Sigmoid colon (tissue), 7 donors: ENCODE measurements at places on chromosomes 6 and 20.

- peak; percentile 97 for DNase-seq
These were observed 183.0 kb downstream of the THBS2 start for GRCh38 chr6:169070506-169071176.

DNA sequence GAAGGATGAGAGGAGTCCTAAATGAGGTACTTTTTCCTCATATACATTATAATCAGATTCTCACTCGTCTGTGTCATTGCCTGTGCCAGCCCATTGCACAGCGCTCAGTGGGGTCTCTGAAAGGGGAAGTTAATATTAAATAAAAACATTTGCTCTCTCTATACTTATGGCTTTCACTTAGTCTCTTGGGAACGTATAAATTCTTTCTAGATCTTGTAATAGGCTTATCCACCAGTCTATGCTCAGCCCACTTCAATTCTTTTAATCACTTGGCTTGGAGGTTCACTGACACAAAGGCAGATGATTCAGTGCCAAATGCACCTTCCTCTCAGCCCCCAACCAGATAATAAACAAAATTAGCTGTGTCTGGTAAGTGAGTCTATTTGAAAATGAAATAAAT is 164.3 kb upstream of the OGFRL1 start:
- DNase-seq = no peak

DNA sequence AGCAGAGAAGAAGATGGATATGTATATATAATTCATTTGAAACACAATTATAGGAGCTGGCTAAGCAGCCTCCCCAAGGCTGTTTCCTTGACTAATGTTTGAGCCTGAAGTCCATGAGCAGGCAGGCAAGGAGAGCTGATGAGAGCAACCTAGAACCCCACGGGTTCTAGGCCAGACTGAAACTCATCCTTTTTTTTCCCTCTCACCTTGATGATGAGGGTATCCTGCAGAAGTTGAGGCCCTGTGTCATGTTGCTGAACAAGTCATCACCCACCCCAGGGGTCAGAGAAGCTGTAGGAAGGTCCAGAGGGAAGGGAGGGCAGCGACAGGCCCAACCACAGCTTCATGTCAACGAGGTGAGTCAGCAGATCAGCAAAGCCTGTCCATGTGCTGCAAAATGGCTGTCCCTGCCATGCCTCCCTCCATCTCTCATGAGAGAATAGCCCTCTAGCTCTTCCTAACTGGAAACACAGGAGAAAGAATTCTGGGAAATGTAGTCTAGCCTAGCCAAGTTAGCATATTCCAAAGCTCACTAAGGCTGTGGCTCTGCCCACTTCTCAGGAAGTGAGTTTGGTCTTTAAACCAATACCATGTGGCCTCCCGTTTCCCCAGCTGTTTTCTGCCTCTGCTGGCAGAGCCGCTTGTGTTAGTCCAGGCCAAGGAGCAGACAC is 91.3 kb upstream of the DTNBP1 start:
- no peak for DNase-seq

DNA sequence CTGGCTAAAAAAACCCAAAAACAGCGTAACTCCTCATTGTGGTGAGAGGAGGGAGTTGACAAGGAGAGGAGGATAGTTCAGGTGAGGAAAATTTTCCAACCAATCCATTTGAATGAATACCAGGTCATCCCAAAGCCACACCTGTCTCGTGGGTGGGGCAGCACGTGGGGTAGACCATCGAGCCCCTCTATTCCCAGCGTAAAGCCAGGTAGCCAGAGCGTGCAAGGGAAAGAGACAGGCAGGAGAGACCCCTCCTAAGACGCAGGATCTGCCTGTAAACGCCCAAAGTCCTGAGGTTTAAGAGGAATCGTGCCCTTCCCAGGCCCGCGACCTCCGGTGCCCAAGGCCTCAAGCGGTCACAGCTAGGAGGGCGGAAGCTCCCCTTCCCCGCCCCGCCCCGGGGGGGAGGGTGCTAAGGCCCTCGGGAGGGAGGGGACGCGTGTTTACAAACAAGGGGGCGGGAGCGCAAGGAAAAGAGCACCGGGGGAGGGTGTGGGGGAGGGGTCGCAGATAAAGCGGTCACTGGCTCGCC is 712 bp downstream of the RXRB start:
- peak; percentile 86 for DNase-seq

- DNase-seq = no peak
These were observed 332.9 kb downstream of the COL12A1 start for GRCh38 chr6:74872754-74873476.

DNA sequence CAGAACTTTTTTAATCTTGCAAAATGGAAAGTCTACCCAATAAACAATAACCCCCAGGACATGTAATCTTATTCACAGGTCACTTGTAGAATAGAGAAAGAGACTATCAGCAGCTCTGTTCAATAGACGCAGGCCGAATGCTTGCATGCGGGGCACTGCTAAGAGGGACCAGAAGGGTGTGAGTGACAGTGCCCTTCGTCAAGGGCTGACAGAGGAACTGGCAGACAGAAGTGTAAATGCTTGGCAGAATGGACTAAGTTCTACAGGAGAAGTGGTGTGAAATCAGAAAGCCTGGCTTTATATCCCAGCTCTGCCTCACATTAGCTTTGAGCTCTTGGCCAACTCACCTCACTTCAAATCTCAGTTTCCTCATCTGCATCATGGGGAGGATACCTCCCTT is 21.0 kb downstream of the DDO start:
- no peak for DNase-seq

DNA sequence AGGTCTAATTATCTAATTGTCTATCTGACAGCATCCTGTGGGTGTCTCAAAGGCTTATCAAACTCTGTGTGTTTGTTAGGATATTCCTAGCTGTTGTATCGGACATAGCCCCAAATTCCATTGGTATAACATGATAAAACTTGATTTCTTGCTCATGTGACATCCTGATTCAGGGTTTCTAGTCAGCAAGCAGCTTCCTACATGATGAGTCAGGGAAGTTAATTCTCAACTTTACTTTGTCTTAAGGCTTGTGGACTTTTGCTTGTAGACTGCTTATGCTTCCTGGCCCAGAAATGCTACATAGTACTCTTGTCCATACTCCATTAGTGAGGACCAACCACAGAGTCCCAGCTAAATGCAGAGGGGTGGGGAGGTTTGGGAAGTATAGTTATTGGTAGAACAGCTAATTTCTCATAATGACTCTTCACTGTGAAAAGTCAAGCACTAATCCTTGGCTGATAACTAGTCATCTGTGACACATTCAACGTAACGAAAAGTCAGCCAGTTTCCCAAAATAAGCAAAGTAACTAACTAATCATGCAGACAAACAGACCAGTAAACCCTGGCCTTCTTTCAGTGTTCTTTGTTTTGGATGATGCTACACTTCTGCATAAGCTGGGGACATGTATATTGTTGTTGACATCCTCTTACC is 25.8 kb downstream of the NKAIN2 start:
- DNase-seq = no peak

DNA sequence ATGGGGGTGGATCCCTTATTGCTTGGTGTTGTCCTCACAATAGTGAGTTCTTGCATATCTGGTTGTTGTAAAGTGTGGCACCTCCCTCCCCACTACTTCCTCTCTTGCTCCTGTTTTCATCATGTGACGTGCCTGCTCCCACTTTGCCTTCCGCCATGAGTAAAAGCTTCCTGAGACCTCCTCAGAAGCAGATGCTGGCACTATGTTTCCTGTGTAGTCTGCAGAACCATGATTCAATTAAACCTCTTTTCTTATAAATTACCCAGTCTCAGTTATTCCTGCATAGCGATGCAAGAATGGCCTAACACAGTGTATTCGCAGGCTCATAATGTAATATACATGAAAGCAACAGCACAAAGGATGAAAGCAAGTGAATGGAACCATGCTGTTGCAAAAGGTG is 28.4 kb upstream of the ANKRD60 start:
- no peak for DNase-seq

DNA sequence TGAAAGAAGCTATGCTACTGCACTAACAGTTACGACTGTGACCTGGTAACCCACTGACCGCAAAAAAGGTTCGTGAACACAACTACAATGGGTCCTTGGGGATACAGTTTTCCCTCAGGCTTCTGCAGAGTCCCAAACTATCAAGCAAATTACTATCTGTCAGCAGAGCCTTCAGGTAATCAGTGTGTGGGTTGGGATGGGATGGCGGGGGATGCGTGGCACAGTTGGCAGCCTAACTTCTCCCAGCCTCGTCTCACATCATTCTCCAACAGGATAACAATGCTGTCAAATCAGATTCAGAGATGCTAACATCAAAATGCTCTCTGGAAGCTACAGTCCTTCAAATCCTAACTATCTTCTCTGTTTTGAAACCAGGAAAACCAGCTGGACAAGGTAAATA is 102.3 kb downstream of the EPM2A start:
- no peak for DNase-seq

GRCh38 chr6:3518356-3519190 is 61.7 kb upstream of the SLC22A23 start:
- peak; percentile 74 for DNase-seq

DNA sequence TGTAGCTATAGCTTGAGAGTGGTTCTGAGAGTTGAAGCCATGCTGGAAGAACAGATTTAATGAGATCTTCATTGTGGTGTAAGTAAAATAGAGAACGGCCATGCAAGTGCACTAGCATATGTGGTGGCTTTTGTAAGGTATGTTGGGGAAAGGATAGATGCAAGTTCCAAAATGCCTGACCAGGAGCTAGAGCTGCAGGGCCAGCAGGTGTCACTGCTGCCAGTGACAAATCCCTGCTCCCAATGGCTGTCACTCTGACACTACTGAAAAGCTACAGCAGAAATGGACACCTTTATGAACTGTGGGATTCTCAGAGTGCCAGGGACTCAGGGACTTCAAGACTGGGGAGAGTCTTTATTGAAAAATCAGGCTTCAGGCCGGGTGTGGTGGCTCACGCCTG is 23.1 kb upstream of the VIP start:
- DNase-seq = no peak

GRCh38 chr6:124040655-124041054 is 237.0 kb downstream of the NKAIN2 start:
- DNase-seq = no peak

DNA sequence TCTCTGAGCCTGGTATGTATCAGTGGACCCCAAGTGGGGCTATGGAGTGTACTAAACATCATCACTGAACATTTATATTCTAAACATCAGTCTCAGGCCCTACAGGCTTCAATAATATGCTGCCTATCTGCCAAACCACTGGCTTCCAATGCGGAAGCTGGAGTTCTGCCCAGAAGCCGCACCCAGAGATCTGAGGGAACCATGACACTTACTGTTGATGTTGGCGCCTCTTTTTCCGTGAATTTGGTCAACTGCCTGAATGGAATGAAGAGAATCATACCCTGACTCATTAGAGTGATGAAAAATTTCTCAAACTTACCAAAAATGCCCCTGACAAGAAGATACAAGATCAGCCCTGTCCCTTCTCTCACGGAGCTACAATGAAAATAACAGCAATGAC is 66.2 kb downstream of the SLC22A23 start:
- DNase-seq = peak; percentile 68
